ENCODE measurements at places on chromosomes 6 and 20.

DNA sequence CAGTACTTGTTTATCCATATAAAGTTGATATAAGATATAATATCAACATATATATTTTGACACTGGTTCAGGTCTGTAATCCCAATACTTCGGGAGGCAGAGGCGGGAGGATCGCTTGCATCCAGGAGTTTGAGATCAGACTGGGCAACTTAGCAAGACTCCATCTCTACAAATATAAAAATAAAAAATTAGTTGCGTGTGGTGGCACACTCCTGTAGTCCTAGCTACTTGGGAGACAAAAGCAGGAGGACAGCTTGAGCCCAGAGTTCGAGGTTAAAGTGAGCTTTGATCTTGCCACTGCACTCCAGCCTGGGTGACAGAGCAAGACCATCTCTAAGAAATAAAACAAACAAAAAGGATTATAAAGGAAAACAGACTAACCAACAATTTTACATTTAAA is 8.9 kb upstream of the KATNA1 start:
- no peak for DNase-seq

GRCh38 chr20:57372581-57373350 is 18.4 kb upstream of the RBM38 start:
- no peak for DNase-seq

DNA sequence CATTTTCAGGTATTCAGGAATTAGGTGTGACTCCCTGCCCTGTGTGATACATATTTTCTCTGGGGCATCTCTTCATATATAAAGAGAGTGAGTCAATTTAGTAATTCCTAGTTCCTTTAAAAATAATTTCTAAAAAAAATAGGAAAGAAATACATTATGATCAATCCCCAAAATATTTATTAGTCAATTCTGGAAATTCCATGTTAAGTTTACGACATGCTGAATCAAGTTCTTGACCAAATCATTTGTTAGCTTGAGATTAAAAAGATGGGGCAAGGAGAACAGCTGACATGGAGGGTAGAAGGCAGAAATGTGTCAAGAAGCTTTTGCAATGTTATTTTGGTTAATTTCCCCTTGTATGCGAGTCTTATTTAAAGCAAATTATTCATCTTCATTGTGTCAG is 22.7 kb upstream of the PRDM1 start:
- no peak for DNase-seq

DNA sequence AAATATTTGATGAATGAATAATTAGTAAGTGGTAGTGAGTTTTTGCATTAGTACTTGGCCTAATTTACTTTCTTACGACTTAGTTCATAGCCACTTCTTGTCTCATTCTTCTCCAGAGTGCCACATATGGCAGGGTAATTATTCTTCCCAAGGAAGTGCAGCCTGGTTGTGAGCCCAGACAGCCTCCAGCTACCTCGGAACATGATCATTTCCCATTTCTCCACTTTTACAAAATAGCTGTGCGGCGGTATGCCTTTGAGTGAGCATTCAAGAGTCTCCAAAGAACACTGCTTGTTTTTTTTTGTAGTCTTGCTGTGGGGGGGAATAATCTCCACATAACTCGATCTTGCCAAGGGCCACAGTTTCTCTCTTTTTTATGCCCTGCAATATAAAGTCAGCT is 765.0 kb downstream of the HDGFL1 start:
- no peak for DNase-seq

DNA sequence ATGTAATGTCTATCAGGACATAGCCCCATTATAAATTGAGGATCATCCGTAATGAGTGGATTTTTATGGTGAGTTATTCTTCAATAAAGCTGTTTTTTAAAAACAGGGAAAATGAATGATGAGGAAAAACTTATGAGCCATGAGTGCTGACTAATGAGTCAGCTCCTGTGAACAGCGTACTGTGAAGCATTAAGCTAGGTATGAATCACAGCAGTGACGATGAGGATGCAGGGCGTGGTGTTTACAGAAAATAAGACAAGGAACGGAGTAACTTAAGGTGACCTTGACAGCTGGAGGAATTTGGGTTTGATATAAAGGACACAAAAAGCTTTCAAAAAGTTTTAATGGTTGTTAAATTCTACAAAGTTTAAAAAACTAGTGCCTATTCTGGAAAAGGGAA is 96.3 kb downstream of the FOXF2 start:
- no peak for DNase-seq

DNA sequence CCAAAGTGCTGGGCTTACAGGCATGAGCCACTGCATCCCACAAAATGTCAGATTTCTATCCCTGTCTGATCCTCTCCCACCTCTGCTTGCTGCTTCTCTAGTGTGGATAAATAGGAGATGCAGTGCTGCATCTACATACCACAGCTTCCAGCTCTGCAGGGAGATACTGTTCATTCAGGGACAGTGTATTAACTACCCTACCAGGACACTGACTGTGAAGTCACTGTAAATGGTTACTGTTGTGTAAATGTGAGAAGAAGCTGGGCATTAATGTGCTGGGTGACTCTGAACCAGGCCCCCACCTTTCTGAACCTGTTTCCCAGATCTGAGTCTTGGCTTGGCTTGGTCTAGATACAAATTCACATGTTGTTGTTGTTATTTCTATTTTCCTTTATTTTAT is 488.6 kb upstream of the SULF2 start:
- no peak for DNase-seq

- no peak for DNase-seq
These were observed 186.6 kb upstream of the DTNBP1 start for GRCh38 chr6:15849395-15849794.

DNA sequence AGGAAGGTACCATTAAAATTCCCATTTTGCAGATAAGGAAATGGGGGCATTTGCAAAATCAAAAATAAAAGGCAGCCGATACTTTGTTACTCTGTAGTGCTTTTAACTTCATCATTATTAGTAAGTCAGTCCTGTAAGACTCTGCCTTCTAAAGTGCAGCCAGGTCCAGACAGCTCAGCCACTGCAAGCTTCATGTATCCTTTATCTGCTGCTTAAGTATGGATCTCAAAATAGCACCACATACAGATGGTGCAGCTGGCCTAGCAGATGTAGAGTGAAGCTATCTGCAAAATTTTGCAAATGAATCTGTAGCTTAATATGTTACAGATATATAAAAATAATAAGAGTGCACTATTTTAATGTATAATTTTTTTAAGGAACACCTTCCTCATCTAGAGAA is 53.4 kb downstream of the NUS1 start:
- no peak for DNase-seq

DNA sequence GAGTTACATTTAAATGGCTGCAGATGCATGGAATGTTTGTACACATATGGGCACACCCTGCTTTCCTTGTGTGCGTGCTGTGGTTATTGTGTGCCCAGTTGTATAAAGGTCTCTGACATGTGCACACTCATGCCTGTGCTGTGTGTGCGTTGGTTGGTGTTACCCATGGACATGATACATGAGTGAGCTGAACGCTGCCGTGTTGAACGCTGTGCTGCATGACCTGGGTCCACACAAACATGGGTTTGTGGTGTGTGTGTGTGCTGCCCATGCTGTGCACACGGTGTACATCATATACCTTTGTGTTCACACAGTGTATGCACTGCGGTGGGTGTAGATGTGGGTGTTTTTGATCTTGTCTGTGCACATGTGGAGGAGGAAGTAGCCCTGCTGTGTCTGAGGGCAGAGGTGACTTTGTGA is 54.4 kb downstream of the TOX2 start:
- no peak for DNase-seq

- DNase-seq: no peak
These were observed 19.5 kb upstream of the SUMO4 start for GRCh38 chr6:149380523-149380922.

DNA sequence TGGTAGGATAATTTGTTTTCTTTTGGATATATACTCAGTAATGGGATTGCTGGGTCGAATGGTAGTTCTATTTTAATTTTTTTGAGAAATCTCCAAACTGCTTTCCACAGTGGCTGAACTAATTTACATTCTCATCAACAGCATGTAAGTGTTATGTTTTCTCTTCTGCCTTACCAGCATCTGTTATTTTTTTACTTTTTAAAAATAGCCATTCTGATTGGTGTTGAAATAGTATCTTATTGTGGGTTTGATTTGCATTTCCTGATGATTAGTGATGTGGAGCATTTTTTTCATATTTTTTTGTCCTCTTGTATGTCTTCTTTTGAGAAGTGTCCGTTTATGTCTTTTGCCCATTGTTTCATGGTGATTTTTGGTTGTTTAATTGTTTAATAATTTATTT is 11.9 kb downstream of the HINT3 start:
- no peak for DNase-seq

GRCh38 chr20:24147961-24148360 is 159.4 kb upstream of the GGTLC1 start:
- DNase-seq: no peak

- DNase-seq: no peak
These were observed 205.7 kb downstream of the ATXN1 start for GRCh38 chr6:16555550-16555949.

Data from activated naive CD4-positive, alpha-beta T cell treated with anti-CD3 and anti-CD28 coated beads, Interleukin-2, amount 50 U/mL, for 16 hours (primary cell).